NB4 (cell line): ENCODE measurements at places on chromosomes 13 and 19.

GRCh38 chr19:47331931-47332547 is at the start of gene C5AR2:
TSS of gene C5AR2 (plus strand) at chr19:47332175. CDS start at chr19:47340800, 8,625 bp downstream.
- no peak for DNase-seq

- no peak for DNase-seq
Observed at GRCh38 chr19:58089846-58090245, 8.2 kb downstream of the ZSCAN18 start.

DNA sequence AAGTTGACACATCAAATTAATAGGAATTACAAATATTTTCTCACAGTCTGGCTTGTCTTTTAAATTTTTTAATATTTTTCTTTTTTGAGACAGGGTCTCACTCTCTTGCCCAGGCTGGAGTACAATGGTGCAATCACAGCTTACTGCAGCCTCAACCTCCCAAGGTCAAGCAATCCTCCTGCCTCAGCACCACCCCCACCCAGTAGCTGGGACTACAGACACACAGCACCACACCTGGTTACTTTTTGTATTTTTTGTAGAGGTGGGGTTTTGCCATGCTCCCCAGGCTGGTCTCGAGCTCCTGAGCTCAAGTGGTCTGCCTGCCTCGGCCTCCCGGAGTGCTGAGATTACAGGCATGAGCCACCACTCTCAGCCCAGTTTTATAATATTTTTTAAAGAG is 72.0 kb downstream of the SPATA13 start:
- DNase-seq, result no peak

- DNase-seq, result no peak
Observed at GRCh38 chr19:53826876-53827275, 2.8 kb upstream of the NLRP12 start.

- no peak for DNase-seq
Observed at GRCh38 chr13:93430381-93430780, 203.8 kb downstream of the GPC6 start.

GRCh38 chr13:39282400-39282972 is 244.2 kb downstream of the NHLRC3 start:
- DNase-seq, result peak; percentile 17

GRCh38 chr13:92224825-92225224 is 826.4 kb downstream of the GPC5 start:
- no peak for DNase-seq

GRCh38 chr19:14368011-14368513 is 13.2 kb upstream of the ADGRE5 start:
- DNase-seq, result peak; percentile 62

- DNase-seq, result peak; percentile 91
Observed at GRCh38 chr13:48975101-48975855, 434 bp upstream of the FNDC3A start.

DNA sequence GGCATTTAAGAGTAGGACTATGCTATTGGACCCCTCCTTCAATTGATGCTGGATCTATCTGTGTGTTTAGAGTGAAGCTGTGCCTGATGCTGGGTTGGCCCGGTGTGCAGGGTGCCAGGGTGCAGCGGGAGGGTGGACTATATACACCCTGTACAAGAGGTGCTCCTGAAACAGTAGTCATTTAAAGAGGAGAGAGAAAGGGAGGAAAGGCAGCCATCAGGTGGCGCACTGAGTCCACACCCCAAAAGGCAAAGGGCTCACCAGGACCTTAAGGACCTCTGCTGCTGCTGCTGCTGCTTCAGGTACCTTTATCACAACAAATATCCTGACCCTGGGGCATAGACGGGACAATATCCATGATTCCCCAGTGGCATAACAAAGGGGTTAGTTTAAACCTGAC is 39.4 kb downstream of the ZNF136 start:
- peak; percentile 52 for DNase-seq

DNA sequence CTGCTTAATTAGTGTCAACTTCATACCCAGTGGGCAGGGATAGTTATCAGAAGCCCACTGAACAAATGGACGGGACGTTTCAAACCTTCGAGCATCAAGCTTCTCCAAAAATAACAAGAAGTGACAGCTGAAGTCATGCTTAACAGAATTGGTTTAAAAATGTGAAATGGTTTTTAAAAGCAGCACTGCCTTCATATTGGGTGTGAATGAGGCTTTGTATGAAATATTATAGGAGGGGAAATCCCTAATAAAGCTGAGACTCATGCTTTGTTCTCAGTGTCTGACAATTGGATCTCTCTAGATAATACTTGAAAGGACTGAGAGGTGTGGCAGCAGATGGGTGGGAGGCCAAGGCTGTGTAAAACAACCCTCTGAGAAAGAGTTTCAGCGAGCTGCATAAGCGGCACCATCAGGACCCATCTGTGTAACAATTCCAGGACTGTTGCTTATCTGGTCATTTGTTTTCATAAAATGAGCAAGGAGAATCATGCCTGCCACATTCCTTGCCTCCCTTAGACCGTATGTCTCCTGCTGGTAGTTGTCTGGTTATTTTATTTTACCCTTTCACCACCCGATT is 667.7 kb downstream of the DIAPH3 start:
- no peak for DNase-seq

DNA sequence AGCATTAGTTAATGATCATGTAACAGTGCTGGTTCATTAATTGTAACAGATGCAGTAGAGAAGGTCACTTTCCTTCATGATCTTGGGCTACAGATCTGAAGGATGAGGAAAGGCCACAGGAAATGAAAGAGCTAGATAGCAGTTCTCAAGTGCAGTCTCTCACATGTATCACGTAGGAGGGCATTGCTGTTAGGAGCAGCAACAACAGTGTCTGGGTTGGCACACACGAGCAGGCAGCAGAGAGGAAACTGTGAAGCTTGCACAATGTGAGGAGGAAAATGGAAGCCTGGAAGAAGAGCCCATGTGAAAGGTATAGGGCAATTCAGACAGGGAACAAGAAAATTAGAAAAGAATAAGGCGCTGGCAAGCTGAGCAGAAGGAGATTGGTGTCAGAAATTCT is 1741.5 kb downstream of the PCDH9 start:
- no peak for DNase-seq

DNA sequence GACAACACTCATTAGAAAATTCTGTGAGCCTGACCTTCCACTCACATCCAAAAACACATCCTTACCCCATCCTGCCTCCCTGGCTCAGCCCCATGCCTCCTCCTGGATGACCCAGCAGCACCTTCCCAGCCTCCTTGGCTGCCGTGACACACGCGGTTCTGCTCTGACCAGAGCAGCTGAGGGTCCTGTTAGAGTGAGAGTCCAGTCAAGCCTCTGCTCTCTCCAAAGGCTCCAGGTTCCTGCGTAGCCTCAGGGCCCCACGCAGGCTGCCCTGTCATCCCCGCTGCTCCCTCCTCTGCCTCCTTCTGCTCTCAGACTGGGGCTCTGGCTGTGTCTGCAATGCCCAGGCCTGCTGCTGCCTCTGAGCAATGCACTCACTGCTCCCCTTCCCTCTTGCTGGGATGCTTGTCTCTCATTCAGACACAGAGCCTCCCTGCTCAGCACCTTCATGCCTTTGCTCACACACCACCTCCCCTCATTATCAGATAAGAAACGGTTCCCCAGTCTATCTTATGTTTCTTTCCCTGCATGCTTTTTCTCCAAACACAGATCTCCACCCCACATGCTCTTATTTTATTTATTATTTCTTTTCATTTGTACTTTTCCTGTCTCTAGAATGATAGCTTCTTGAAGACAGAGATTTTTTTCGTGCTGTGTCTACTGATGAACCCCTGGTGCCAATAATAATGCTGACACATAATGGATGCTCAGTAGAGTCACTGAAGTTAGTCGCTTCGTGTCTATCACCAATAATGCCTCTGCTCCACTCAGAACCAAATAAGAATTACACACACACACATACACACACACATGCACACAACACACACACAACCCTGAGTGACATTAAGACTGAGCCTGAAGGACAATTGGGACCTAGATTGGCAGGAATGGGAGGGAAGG is 10.2 kb upstream of the SIGLEC6 start:
- DNase-seq, result no peak

GRCh38 chr13:37715606-37716015 is 117.0 kb upstream of the POSTN start:
- DNase-seq, result peak; percentile 46

DNA sequence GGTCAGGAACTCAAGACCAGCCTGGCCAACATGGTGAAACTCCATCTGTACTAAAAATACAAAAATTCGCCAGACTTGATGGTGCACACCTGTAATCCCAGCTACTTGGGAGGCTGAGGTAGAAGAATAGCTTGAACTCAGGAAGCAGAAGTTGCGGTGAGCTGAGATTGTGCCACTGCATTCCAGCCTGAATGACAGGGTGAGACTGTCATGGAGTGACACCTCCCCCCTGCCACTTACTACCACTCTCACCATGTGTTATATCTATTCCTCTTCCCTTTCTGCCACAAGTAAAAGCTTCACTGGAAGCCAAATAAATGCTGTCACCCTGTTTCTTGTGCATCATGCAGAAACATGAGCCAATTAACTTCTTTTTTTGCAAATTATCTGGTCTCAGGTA is 10.6 kb upstream of the CEACAM4 start:
- DNase-seq, result peak; percentile 21

- DNase-seq, result peak; percentile 54
Observed at GRCh38 chr19:54955376-54955775, 8.0 kb upstream of the NLRP7 start.
